ENCODE measurements at places on chromosomes 11 and 22.

- DNase-seq = no peak
Measured at GRCh38 chr11:64659417-64660144, 63.4 kb downstream of the NRXN2 start.

- no peak for DNase-seq
Measured at GRCh38 chr11:12222055-12222792, 111.8 kb downstream of the MICAL2 start.

- no peak for DNase-seq
Measured at GRCh38 chr11:122170815-122171475, 54.9 kb upstream of the BLID start.

DNA sequence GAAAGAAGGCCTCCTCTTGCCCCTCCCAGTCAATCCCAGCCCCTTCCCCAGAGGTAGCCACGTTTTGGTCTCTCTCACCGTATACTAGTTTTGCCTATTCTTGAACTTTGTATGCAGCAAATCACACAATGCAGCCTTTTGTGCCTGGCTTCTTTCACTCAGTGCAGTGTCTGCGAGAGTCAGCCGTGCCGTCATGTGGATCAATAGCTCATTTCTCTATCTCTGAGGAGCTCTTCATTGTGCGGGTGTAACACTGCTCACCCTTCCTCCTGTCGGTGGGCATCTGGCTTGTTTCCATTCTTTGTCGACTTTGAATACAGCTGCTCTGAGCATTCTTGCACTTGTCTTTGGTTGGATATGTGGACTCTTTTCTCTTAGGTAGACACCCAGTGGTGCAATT, 146.5 kb downstream of the CACNA1I start:
- no peak for DNase-seq

GRCh38 chr11:121351083-121351630, 58.6 kb downstream of the SC5D start:
- no peak for DNase-seq

DNA sequence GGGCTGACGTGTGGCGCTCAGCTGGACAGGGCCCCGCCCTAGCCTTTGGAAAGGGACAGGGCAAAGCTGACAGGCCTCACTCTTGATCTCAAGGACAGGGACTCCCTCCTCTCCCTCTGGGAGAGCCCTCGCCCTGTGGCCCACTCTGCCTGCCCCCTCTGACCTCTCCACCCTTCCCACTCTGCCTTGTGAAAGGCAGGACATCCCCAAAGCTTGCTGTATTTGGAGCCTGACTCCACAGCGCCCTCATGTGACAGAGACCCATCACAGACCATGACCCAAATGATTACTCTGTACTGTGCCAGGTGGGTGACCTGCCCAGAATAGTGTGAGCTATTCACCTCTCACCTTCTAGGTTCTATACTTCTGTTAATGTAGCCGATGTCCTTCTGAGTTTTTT, 18.8 kb downstream of the P2RY2 start:
- DNase-seq = no peak

DNA sequence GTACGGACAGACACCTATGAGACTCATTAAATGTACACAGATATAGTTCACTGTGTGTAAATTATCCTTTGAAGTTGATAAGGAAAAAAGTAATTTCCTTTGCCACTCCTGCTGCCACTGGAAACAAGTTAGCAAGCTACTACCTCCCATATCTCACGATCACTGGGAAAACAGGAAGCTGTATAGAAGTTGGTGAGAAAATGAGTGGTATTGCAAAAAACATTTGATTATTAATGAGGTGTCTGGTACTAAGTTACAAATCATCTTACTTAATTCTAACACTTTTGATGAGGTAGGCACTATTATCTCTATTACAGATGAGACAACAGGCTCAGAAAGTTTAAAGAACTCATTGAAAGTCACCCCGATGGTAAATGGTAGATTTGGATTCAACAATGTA, 68.5 kb downstream of the GAB2 start:
- DNase-seq = no peak

DNA sequence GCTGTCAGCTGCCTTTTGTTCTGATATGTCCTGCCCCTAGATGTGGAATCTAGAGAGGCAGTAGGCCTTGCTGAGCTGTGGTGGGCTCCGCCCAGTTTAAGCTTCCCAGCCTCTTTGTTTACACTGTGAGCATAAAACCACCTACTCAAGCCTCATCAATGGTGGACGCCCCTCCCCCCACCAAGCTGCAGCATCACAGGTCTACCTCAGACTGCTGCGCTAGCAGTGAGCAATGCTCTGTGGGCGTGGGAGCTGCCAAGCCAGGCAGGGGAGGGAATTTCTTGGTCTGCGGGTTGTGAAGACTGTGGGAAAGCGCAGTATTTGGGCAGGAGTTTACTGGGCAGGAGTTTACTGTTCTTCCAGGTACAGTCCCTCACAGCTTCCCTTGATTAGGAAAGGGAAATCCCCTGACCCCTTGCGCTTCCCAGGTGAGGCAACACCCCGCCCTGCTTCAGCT, 98.5 kb downstream of the SMCO4 start:
- peak; percentile 70 for DNase-seq

GRCh38 chr11:19648321-19648720, 64.3 kb upstream of the NAV2 start:
- DNase-seq = no peak

GRCh38 chr11:114066046-114066648, 6.6 kb downstream of the ZBTB16 start:
- DNase-seq = no peak

DNA sequence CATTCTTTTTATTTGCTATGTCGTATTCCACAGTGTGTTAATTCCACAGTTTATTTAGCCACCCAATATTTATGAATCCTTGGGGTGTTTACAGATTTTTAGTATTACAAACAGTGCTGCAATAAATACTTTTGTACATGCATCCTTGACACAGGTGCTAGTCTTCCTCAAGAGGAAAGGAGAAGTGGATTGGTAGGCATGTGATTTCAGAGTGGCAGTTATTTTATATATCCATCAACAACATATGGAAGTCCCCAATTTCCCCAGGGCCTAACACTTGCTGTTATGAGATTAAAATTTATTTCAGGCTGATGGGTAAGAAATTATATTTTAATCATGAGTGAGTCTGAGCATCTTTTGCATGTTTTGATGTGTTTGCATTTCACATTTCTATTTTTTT, 17.9 kb downstream of the TRIM44 start:
- DNase-seq = no peak

DNA sequence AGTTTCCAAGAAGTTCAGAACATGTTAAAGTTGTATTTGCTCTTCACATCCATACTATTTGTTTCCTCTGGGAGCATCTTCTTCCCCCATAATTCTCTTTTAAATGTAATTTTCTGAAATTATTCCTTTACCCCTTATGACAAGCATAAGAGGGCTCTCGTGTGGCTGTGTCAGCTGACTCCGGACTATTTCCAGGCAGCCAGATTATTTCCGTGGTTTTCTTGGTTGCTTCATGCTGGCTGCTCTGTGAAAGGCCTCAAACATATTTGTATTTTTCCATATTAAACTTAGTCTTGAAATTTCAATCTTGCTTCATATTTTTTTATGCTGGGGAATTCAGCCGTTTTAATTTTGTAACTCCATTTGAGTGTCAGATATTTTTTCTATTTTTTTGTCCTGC, 2.8 kb upstream of the MMP1 start:
- DNase-seq = no peak

DNA sequence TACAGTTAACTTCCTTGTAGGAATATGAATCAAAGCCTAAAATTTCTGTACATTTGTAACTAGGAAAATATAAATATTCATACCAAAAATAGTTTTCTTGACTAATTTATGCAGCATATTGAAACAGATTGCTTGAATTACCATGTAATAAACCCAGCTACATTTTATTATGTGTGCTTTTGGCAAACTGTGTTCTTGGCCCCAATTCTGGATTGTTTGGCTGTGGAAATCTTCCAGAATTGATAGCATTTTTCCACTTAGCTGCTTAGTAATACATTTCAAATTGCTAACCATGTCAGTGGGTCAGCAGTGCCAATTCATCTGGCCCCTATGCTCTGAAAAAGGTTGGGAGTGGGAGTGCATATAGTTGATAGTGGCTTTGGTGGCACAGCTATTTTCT, 32.3 kb downstream of the PDHX start:
- DNase-seq = no peak

GRCh38 chr22:46162771-46163556, 12.6 kb downstream of the PPARA start:
- no peak for DNase-seq

DNA sequence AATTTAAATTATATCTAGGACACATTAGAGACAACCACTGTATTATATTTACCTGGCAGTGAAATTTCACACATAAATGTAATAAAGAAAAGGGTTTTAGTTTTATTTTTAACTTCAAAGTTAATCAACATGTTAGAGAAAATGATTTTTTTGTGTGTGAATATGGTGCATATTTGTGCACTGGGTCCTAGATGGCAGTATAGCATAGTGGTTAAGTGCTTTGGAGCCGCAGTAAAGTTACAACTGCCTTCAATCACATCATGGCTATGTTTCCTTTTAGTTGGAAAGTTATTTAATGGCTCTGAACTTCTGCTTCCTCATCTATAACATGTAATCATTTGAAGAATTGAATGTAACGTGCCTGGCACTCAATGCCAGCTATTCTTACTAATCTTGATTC, 108.9 kb upstream of the DDI1 start:
- DNase-seq = no peak

DNA sequence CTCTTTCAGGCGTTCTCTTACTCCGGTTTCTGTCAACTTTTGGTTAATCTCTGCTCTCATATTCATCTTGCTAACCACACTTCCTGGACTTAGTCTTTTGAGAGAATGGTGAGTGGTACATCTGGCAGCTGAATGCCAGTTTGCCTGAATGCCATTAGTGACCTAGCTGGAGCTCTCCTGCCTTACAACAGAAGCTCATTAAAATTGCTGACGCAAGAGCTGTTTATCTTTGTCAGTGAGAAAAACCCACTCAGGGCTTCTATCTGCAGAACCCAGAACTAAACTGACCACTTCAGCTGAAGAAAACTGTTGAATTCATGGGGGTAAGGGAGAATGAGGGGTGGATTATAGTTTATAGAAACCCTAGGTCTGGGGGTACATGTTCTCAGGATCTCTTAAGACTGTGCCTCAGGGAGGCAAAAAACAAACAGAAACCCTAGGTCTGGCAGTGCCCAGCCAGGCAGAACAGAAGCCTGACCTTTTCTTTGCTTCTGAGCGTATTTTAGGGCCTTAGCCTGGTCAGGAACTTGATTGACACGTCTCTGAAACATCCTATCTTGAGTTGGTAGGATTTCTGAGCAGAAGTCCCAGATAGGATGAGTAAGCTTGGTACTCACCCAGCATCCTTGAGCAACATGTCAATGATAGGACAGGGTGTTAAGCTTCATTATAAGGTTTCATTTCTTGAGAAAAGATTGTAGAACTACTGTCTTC, 52.8 kb upstream of the YWHAH start:
- DNase-seq = no peak

DNA sequence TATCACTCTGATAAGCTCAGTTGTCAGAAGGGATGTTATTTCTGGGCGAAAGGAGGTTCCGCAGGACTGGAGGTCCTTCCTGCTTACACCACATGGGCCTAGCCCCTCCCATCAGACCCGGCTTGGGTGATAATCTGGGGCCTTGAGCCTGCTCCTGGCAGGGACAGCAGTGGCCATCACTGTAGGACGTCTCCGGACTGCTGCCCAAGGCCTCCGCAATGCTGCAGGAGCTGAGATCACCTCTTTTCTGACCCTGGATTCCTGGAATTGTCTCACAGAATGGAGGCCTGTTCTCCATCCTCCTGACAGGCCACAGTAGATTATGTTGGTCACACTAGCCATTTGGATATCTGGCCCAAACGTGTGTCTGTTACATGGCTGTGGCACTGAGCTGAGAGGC, 9.2 kb upstream of the BIK start:
- DNase-seq = no peak

DNA sequence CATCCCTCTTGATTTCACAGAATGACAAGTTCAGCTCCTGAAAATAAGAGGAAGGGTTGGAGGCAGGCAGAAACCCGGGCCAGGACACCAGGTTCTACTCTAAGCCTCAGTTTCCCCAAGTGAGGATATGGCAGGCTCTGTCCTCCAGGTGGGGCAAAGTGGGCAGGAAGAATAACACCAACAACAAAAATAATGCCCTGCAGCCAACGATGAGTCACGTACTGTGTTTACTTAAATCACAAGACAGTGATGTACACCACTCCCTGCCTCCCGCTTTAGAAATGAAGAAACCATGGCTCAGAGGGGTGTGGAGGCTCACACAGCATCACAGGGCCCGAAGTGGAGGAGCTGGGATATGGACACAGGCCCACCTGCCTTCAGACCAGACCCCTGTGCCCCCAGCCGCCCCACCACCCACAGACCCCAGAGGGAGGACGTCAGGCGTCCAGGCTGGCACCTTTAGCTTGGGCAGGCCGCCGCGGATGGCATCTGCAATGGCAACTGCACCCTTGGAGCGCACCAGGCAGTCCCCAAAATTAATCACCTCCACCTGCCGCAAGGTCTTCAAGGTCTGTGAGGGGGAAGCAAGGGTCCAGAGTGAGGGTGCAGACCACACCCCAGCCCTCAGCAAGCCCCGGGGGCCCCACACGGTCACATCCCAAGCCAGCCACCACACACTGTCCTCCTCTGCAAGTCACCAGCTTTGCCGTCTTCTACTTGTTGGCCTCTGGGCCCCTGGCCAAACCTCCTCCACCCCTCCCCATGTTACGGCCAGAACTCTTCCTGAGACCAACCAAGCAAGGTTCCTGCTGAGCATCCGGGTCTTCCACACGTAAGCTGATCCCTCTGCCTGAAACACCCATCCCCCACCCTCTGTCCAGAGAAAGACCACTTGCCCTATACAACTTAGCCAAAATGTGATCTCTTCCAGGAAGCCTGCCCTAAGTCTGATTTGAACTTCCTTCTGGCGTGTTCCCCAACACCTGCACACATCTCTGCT, 15.8 kb upstream of the CHADL start:
- no peak for DNase-seq

GRCh38 chr11:122024278-122024677, 91.7 kb downstream of the BLID start:
- no peak for DNase-seq

DNA sequence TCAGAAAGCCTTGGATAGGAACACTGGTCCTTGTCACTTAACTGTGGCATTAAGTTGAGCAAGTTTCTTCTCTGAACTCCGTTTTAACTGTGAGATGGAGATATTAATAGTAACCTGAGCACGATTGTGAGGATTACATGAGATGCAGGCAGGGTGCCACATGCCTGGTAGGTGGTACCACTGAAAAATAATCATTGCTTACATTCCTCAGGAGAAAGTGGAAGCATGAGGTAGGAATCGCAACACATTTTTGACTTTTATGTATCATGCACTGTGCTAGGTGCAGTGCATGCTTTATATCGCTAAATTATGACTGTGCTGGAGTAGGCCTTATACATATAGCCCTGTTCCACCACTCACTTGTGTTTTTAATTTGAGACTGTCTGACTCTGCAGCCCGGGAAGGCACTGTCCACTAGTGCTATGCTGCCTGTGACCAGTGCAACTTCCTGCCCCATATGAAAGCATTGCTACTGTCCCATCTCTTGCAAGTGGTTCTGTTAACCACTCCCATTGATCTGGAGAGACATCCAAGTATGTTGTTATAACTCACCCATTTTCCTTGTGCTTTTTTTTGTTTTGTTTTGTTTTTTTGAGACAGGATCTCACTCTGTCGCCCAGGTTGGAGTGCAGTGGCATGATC, 1.0 kb downstream of the UQCR10 start:
- DNase-seq = no peak

GRCh38 chr22:44573451-44573850, 75.4 kb upstream of the RTL6 start:
- no peak for DNase-seq

GRCh38 chr11:24754406-24754805, 257.6 kb downstream of the LUZP2 start:
- no peak for DNase-seq
